CD4-positive, alpha-beta T cell treated with Interleukin-6 at 100 ng/mL for 8 hours (primary cell): ENCODE measurements at places on chromosomes 7 and 10.

- no peak for DNase-seq
These were observed 46.7 kb downstream of the PARD3 start for GRCh38 chr10:34768261-34768971.

GRCh38 chr10:103881416-103882284 lies 26.3 kb upstream of the SH3PXD2A start:
- DNase-seq: no peak

GRCh38 chr7:112156412-112156811 lies 49.8 kb downstream of the DOCK4 start:
- DNase-seq: no peak

DNA sequence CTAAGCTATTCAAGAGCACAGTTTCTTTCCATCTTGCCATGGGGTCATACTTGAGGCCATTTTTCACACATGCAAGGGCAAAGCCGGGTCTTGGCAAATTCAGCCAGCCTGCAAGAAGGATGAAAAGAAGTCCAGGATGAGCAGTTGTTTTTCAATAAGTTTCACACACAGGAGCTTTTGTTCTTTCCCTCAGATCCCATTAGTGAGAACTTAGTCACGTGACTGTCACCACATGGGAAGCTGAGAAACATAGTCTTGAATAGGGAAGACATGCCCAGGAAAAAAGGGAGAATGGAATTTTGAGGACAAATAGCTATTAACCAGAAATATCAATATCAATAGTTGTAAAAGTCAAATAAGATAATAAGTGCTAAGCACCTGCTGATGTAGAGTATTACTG lies 137.7 kb downstream of the AHR start:
- no peak for DNase-seq

- DNase-seq: no peak
These were observed 187.9 kb downstream of the PCDH15 start for GRCh38 chr10:54613162-54613561.

DNA sequence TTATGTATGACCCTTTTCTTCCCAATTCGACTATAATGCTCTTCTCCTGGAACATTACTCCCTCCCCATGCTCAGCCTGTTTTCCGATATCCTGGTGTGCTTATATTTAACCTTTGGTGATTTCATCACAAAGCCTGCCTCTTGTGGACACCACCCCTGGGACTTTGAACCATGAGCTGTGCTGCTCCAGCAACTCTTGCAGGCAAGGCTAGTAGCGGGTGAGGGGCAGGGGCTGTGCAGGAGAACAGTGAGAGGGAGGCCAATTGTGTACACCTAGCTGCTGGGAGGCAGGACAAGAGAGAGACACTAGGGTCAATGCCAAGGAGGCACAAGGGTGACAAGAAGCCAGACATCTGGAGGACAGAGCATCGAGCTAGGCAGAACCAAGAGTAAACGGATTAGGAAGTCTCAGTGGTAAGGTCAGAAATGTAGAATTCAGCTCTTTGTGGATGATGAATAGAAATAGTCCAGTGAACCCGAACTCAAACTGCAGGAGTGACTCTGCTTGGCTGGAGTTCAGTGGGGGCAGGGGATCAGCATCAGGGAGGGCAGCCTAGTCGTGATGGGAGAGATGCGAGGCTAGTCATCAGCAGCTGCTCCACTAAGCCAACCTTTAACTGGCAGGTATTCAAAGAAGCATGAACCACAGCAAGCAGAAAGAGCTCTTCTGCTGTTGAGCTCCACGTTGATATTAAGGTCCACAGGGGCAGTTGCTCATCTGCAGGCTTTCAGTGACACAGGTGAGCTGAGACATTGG lies 31.0 kb upstream of the MKI67 start:
- DNase-seq: no peak

- DNase-seq: no peak
These were observed 426.5 kb downstream of the LRMDA start for GRCh38 chr10:75857896-75858295.

DNA sequence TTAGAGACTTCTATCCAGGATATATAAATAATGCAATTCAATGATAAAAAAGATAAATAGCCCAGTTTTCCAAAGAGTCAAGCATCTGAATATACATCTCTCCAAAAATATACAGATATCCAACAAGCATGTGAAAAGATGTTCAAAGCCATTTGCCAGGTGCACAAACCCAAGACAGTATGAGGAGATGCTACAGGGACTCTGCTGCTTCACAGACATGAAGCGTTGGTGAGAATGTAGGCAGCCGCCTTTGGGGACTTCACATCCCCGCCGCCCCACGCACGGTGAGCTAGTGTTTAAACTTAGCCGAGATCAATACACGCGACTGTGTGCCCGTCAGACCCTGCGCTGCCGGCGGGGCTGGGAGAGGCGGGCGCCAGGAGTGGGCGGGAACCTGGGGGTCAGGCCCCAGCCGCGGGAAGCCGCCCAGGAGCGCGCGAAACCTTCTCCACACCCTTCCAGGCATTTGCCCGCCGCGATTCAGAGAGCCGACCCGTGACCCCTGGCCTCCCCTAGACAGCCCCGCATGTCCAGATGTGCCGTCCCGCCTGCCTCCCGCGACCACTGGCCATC lies 927 bp upstream of the ALOX5 start:
- no peak for DNase-seq

- DNase-seq: no peak
These were observed 245.5 kb upstream of the STEAP1 start for GRCh38 chr7:89908736-89909135.

DNA sequence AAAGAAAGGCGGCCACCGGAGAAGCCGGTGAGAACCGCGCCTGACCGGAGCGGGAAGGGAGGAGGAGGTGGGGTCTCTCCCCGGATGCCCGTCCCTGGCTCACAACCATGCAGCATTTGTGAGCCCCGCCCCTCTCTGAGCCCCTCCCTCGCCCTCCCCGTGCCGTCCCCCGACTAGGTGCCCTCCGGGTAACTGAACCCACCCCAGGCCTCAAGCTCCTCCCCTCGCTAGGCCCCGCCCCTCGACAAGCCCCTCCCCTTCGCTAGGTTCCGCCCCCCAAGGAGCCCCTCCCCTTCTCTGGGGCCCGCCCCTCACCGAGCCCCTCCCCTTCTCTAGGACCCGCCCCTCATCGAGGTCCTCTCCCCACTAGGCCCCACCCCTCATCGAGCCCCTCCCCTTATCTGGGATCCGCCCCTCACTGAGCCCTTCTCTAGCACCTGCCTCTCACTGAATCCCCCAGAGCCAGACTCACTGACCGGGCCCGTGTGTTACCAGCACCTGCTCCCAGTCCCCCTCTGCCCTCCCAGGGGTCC lies 42.2 kb upstream of the HSPB1 start:
- DNase-seq: peak; percentile 7

DNA sequence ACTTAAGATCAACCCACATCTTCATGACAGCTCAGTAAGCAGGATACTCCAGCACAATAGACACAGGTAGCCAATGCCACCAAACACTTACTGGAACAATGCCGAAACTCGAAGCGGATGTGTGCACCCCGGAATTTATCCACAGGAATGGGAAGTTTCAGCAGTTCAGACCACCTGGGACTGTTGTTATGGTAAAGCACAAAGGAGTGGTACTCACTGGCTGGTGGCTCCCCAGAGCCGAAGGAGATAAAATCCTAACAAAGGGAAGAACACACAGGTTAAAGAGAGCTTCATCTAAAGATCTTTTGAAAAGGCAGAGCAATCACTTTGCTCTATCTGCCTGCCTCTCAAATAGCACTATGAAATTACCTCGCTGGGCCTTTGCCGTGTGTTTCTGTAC lies 305.9 kb downstream of the DOCK4 start:
- no peak for DNase-seq

- DNase-seq: no peak
These were observed 43.3 kb upstream of the EZH2 start for GRCh38 chr7:148927123-148928045.

DNA sequence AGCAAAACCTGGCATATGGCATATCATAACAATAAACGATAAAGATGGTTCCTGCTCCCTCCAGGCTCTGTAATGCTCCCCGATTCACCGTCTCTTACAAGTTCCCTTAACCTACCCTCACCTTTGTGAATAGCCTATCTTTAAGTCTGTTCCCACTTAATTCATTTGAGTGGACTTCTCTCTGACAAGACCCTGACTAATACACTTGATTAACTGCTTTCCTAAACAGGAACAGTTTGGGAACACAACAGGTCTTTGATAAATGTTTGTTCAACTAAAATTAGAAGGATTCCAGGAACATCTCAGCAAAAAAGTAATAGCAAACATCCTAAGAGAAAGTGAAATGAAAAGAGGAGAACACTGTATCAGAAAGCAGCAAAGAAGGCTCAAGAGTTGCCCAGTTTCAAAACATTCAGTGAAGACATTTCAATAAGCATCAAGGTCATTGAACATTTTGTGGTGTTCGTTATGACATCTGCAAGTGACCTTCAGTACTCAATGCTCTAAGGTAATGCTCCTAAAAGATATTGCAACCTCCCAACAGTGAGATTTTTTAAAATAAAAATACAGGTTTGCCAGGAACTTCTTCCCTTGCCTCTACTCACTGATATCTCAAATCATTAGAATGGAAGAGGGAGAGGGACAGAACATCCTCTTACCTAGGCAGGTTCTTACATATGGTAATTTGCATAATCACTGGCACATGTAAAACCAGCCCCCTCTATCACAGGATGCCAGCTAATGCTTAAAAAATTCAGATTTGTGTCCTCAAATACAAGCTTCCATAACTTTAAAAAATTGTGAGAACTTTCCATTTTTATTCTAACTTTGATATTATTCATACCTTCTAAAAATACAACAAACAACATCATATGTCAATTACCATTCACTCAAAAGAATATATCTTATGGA lies 11.4 kb upstream of the ARHGAP12 start:
- no peak for DNase-seq

DNA sequence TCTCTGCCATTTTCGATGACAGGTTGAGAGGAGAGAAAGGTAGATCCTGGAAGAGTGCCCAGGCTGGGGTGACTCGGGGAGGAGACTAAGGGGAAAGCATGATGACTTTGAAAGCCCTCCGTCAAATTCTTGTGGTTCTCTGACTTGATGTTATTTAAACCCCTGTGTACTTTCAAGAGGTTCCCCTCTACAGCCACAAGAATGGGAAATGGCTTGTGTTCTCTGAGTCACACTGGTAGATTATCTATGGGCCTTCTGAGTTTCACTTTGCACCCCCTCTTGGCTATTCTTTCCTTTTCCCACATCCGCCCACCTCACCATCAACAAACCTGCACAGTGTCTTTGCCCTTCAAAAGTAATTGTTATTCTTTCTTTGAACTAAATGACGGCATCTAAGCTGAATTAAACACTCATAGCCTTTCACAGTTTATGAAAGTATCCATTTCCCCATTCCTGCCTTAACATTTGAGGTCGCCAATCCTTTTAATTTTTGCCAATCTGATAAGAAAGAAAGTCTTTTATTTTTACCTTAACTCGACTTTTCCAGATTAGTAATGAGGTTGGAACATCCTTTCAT lies 24.1 kb downstream of the PRF1 start:
- DNase-seq: peak; percentile 73

- no peak for DNase-seq
These were observed 288.4 kb downstream of the SNX13 start for GRCh38 chr7:17651863-17652385.

- no peak for DNase-seq
These were observed 52.5 kb upstream of the USP6NL start for GRCh38 chr10:11663763-11664555.

DNA sequence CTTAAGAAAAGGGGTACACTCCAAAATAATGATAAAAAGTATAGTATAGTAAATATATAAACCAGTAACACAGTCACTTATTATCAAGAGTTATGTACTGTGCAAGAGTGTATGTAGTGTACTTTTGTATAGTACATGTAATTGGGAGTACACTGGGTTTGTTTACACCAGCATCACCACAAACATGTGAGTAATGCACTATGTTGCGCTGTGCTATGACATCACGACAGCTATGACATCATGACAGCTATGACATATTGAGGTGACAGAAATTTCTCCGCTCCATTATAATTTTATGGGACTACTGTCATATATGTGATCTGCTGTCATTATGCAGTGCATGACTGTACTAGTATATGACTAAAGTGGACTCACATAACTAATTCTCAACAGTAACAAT lies 84.6 kb downstream of the KMT2C start:
- no peak for DNase-seq

GRCh38 chr7:87058744-87059524 lies 520 bp downstream of the ELAPOR2 start:
- peak; percentile 9 for DNase-seq

DNA sequence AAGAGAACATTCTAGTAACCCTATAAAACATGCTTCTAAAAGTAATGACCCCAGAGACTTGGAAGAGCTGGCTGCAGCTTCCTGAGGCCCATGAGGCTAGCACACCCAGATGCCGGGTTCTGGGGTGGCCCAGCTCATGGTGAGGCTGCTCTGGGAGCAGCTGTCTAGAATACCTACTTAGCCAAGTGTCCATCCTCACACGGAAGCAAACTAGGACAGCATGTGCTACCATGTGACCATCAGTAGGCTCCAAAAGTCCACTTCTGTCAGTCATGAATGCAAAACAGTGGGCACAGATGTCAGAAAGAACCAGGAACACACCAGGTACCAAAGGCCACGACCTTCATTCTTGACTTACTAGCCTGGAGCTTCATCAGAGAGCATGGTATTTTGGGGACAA lies 32.4 kb downstream of the CTBP2 start:
- DNase-seq: no peak

DNA sequence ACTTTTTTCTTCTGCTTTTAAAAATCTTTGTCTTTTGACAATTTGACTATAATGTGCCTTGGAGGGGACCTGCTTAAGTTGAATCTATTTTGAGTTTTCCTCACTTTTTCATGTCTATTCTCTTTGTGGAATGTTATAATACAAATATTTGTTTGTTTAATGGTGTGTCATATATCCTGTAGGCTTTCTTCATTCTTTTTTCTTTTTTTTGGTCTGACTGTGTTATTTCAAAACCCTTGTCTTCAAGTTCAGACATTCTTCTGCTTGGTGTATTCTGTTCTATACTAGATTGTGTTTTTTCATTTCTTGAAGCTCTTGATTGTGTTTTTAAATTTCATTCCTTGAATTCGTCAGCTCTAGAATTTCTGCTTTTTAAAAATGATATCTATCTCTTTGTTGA lies 228.2 kb downstream of the STK31 start:
- DNase-seq: no peak

GRCh38 chr7:4163565-4164203 lies 518.4 kb upstream of the FOXK1 start:
- no peak for DNase-seq

DNA sequence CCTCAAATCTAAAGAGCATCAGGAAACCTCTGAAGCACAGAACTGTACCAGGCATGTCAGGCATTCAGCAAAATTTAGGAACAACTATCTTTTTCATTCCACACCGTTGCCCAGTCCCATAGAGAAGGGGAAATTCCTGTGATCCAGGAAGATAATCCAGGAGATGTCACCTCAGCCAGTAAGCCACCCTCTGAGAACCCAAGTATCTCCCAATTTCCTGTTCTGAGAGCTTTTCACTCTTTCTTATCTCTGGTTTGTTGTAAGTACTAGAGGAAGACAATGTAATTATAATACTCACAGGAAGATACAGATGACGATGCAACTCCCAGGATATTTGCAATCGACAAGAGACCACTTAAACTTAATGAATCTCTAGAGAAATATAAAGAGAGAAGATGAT lies 97.1 kb downstream of the TSPAN12 start:
- no peak for DNase-seq

GRCh38 chr7:29375641-29376562 lies 181.3 kb downstream of the CHN2 start:
- DNase-seq: no peak

- DNase-seq: no peak
These were observed 115.9 kb upstream of the ADAM12 start for GRCh38 chr10:126504063-126504760.
